T-helper 2 cell treated with Interferon-gamma antibody and Interleukin-4, amounts not matched to agents 100 ng/mL and 5 ng/mL, for 36 hours (primary cell): ENCODE measurements at places on chromosomes 4 and X. TPM values are rescaled to one million over a fixed set of nuclear protein-coding genes. Genes with fewer than 3 reads are reported as not detected.

Gene MAGED4
- total RNA-seq: not detected in 2 replicates

Gene CXorf49
- total RNA-seq: not detected in 2 replicates

Gene PNMA3
- 2.5 and 2.6 TPM in 2 replicates for total RNA-seq

Gene ARSJ
- total RNA-seq: not detected in 2 replicates

Gene PNMA6F
- not detected in 2 replicates for total RNA-seq

Gene SOX3
- total RNA-seq: not detected in 2 replicates

Gene MFAP3L
- total RNA-seq: 0.18 and 0.48 TPM in 2 replicates

Gene HELT
- total RNA-seq: not detected in 2 replicates

Gene APELA
- not detected in 2 replicates for total RNA-seq

Gene PCDH18
- total RNA-seq: 0.09 TPM in 1 of 2 replicates, not detected in the other

Gene CCKAR
- not detected in 2 replicates for total RNA-seq

Gene PRRG3
- not detected in 2 replicates for total RNA-seq

Gene ITM2A
- total RNA-seq: 142 and 152 TPM in 2 replicates

Gene NEUROG2
- not detected in 2 replicates for total RNA-seq

Gene NXF2B
- not detected in 2 replicates for total RNA-seq

Gene FANCB
- total RNA-seq: 13.0 TPM in 2 replicates

Gene PRICKLE3
- 12.3 and 12.7 TPM in 2 replicates for total RNA-seq

Gene PAGE5
- 0.43 TPM in 1 of 2 replicates, not detected in the other for total RNA-seq

Gene ETDB
- not detected in 2 replicates for total RNA-seq

Gene CSN1S1
- not detected in 2 replicates for total RNA-seq

Gene DOK7
- not detected in 2 replicates for total RNA-seq

Gene ZNF630
- total RNA-seq: 0.50 and 0.52 TPM in 2 replicates

Gene SPANXA2
- not detected in 2 replicates for total RNA-seq

Gene APLN
- 0.05 and 0.07 TPM in 2 replicates for total RNA-seq

Gene PABPC4L
- total RNA-seq: not detected in 2 replicates

Gene MAGEA10
- not detected in 2 replicates for total RNA-seq

Gene SPANXN4
- not detected in 2 replicates for total RNA-seq

Gene P2RY8
- total RNA-seq: 126 and 127 TPM in 2 replicates

Gene SMIM31
- not detected in 2 replicates for total RNA-seq

Gene BEX4
- 6.8 and 8.4 TPM in 2 replicates for total RNA-seq

Gene ANK2
- 1.2 and 1.6 TPM in 2 replicates for total RNA-seq

Gene MAGEE1
- 2.0 and 2.2 TPM in 2 replicates for total RNA-seq

Gene CENPVL2
- not detected in 2 replicates for total RNA-seq

Gene MTNR1A
- total RNA-seq: not detected in 2 replicates

Gene UGT2B11
- total RNA-seq: not detected in 2 replicates

Gene PPP1R2C
- not detected in 2 replicates for total RNA-seq

Gene UCP1
- total RNA-seq: not detected in 2 replicates

Gene HSFX1
- total RNA-seq: 0.84 and 1.3 TPM in 2 replicates

Gene CSAG2
- not detected in 2 replicates for total RNA-seq

Gene PPARGC1A
- total RNA-seq: not detected in 2 replicates

Gene FATE1
- not detected in 2 replicates for total RNA-seq

Gene RASSF6
- total RNA-seq: not detected in 2 replicates

Gene HHIP
- not detected in 2 replicates for total RNA-seq

Gene TRIM60
- not detected in 2 replicates for total RNA-seq

Gene IL2RG
- total RNA-seq: 502 and 503 TPM in 2 replicates

Gene NR3C2
- 0.23 and 0.32 TPM in 2 replicates for total RNA-seq

Gene NPY2R
- not detected in 2 replicates for total RNA-seq

Gene FAM184B
- total RNA-seq: not detected in 2 replicates

Gene NFXL1
- total RNA-seq: 11.8 and 12.0 TPM in 2 replicates

Gene RAB41
- total RNA-seq: not detected in 2 replicates

Gene FAM9B
- 0.11 TPM in 1 of 2 replicates, not detected in the other for total RNA-seq
